DMS153 (cell line): ENCODE measurements at places on chromosomes 12 and 14.

- DNase-seq, result no peak
Measured at GRCh38 chr12:42477941-42478340, 111.6 kb downstream of the PRICKLE1 start.

- DNase-seq, result no peak
Measured at GRCh38 chr12:524167-524951, 64.6 kb downstream of the B4GALNT3 start.

DNA sequence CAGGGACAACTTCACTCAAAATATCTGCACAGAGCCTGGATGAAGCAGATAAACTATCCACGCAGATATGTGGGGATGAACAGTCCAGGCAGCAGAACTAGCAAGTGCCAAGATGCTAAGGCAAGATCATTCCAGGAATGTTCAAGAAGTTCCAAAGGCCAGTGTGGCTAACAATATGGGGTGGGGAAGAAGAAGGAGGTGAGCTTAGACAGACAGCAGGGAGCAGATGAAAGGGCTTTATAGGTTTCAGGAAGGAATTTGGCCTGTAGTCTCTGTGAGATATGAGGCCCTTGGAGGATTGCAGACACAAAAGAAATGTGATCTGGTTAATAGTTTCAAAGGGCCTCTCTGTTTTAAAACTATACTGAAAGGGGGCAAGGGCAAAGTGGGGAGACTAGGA lies 63.5 kb upstream of the PPM1H start:
- no peak for DNase-seq

GRCh38 chr12:1703771-1704722 lies 13.2 kb downstream of the ADIPOR2 start:
- no peak for DNase-seq

DNA sequence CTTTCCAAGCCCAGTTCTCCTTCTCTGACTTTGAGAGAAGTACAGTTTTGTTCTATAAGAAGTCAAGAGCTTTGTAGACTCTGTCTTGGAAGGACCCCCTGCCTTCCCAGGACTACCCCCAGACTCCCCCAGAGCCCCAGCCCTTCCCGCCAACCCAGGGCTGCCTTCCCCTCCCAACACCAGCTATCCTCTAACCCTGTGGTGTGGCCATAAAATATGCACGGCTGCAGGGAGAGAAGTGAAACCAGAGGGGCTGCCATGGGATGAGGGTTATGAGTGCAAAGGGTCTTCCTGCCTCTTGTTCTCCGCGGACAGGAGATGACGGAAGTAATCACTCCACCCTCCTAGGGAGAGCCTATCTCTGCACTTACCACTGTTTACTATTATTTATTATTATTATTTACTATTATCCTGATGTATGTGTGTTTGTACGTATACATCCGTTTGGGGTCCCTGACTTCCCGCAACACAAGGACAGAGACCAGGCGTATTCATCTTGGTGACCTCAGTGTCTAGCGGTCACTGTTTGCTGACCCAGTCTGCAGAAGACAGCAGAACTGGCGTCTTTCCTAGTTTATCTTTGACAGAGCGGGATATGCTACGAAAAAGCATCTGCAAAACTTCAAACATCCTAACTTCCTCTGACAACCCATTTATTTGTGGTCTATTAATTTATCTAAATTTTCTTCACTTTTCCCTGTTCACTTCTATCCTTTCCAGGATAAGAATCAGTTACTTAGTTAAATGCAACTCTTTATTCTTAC lies 3.5 kb upstream of the SCNN1A start:
- DNase-seq, result no peak

GRCh38 chr14:61769893-61770292 lies 7.7 kb downstream of the SNAPC1 start:
- DNase-seq, result no peak

DNA sequence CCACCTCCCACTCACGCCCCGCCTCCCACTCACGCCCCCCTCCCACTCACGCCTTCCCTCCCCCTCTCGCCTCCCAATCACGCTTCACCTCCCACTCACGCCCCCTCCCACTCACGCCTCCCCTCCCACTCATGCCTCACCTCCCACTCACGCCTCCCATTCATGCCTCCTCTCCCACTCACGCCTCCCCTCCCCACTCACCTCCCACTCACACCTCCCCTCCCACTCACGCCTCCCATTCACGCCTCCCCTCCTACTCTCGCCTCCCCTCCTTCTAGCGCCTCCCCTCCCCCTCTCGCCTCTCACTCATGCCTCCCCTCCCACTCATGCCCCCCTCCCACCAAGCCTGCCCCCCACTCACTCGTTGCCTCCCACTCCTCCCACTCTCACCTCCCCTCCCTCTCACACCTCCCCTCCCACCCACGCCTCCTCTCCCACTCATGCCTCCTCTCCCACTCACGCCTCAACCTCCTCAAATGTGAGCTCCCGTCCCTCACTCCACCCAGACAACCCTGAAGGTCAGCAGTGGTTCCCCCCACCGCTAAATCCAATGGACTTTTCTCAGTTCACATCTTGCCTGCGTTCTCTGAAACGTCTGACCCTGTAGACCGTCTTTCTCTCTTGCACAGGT lies 39.8 kb downstream of the TMEM63C start:
- no peak for DNase-seq

GRCh38 chr14:69363055-69363454 lies 35.0 kb downstream of the ERH start:
- no peak for DNase-seq

- no peak for DNase-seq
Measured at GRCh38 chr12:68007466-68007865, 18.2 kb downstream of the IFNG-AS1 start.

- no peak for DNase-seq
Measured at GRCh38 chr14:39442293-39442692, 10.1 kb upstream of the FBXO33 start.

DNA sequence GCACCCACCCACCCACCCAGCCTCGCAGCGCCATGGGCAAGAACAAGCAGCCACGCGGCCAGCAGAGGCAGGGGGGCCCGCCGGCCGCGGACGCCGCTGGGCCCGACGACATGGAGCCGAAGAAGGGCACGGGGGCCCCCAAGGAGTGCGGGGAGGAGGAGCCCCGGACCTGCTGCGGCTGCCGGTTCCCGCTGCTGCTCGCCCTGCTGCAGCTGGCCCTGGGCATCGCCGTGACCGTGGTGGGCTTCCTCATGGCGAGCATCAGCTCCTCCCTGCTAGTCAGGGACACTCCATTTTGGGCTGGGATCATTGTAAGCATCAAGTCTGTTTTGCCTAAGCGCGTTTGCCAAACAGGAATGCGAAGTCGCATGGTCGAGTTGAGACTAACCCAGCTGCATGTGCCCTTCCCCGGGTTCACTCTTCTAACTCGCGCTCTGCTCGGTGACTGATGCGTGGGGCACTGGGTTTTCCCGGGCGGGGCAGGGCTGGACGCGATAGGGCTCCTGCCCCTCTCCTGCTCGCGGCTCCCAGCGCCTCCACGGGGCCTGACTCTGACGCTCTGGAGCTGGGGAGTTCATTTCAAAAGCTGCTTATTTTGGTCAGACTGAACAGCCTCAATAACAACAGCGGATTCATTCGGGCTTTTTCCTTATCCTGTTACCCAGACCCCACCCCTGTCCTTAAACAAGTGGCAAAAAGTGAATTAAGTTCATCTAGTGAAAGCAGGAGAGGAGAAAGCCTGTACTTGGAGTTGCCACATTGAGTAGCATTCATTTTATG lies 458 bp downstream of the SSPN start:
- no peak for DNase-seq

GRCh38 chr14:79502136-79502750 lies 709.1 kb downstream of the DIO2 start:
- DNase-seq, result no peak

- DNase-seq, result no peak
Measured at GRCh38 chr12:48999371-49000131, at the start of gene DDN. DDN (minus strand) TSS chr12:48999375; CDS start chr12:48999287, 88 bp downstream.

- DNase-seq, result peak; percentile 27
Measured at GRCh38 chr12:95721320-95721719, 69.2 kb downstream of the NTN4 start.
